T-helper 17 cell (primary cell): ENCODE measurements at places on chromosomes 12 and 14.

DNA sequence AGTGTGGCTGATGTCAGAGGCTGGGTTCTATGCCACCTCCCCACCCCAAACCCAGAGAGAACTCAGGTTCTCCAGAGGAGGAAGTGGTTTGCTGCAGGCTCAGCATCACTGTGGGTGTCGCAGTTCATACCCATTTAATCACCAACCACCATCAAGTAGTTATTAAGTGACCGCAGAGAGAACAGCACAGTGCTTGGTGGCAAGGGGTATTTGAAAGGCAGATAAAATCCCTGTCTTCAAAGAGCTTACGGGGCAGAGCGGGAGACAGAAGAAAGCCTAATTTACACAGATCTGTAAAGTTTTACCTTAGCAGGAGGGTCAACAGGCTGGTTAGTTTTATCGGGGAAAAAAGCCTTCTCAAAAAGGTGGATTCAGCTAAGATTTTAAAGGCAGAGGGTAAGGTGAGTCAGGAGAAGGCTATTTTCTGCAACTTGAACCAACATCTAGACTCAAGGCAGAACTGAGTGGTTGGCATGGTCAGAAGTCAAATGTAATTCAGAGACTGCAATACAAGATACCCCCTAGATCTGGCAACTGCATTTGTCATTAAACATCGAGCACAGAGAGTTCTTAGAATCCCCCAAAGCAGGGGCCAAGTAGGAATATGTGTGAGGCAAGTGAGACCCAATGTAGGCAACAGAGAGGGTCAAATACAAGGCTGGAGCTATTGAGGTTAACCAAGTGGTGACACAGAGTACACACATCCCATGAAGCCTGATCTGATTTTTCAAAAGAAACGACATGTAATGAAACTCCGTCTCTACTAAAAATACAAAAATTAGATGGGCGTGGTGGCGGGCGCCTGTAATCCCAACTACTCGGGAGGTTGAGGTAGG is 13.2 kb downstream of the PXN start:
- peak; percentile 69 for DNase-seq

DNA sequence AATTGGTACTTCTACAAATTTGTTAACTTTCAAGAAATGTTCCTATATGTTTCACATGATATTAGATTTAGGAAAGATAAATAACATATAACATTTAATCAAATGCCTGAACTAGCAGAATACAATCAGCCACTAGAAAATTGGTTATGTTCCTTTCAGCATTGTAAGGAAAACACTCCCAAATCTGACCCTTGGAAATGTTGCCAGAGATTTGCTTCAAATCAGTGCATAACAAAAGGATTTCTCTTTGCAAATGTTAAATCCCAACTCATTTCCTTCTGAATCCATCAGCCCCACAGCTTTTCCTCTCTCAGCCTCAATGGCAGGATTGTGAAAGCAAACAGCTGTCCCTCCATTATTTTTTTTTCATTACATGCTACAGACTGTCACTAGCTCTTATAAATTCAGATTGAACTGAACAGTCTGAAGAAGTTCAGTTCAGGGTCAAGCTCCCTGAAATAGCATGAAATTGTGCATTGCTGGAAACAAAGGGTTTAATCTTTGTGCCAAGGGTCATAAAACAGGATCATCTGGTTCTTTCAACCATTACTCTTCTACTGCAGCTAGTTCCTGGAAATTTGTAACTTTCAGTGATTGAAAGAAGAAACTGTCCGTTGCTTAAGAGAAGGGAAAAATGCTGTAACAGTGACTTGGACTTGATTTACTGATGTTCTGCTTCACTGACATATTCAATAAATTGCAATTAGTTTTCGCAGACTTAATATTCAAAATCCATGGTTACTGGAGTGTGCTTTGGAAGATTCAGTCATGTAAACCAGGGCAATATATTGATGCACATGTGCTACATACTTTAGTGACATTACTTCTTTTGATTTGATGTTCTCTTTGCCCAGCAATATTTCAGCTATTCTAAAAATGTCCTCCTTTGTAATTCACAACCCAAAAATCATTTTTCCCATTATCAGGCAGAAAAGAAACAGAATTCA is 246.4 kb downstream of the RPL10L start:
- no peak for DNase-seq

DNA sequence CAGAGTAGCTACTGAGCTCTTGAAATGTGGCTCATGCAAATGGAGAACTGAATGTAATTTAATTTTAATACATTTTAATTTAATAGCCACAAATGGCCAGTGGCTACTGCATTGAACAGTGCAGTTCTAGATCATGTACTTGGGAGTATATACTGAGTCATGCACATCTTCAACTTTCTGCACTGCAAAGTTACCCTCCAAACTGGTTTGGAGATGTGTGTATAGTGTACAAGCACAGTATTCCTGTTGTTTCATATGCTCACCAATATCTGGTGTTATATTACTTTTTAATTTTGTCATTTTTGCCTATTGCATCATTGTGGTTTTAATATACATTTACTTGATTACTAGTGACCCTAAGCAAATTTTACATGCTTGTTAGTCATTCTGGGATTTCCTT is 372.8 kb downstream of the NELL2 start:
- DNase-seq: no peak

- DNase-seq: no peak
Observed at GRCh38 chr12:47935184-47935583, 28.2 kb upstream of the TMEM106C start.

DNA sequence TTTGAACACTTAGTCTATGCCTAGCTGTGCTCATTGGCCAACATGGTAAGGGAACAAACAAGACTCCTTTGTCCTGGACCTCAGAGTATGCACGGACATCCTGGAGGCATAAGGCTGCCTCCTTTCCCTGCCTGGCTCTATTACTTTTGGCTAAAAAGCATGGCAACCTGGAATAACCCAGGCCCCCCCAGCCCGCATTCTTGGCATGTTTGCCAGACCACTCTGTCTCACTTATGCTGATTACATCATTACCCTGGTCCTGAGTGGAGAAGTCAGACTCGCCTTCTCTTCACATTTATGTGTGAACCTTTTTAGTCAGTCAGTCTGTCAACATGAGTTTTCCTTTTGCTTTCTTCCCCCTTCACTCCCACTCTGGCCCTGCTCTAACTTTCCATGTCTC is 58.0 kb upstream of the ELK3 start:
- no peak for DNase-seq

DNA sequence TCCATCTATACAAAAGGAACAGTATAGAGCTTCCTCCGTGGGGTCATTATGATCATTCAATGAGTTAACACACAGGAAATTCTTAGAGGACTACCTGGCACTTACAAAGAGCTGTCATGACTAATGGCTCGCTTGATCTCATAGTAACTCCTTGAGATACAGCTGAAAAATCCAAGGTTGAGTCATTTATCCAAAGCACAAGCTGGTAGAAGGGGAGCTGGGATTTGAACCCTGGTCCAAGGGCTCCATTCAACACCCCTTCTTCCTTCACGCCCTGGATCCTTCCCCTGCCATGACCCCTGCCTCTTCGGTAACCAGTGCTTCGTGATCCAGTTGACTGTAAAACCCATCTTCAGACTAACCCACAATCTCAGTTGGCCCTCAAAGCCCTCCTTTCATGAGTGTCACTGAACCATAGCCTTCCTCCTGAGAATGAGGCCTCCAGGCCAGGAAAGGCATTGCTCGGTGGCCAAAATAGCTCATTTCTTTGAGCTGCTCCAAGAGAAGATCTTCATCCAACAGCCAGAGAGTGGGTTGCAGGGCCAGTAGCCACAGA is 7.8 kb downstream of the ZFP36L1 start:
- no peak for DNase-seq

- no peak for DNase-seq
Observed at GRCh38 chr12:132151766-132152410, 7.6 kb downstream of the NOC4L start.

GRCh38 chr12:53623548-53624385 is 2.4 kb downstream of the ATF7 start:
- no peak for DNase-seq

- no peak for DNase-seq
Observed at GRCh38 chr14:99173086-99173485, 98.9 kb downstream of the BCL11B start.

DNA sequence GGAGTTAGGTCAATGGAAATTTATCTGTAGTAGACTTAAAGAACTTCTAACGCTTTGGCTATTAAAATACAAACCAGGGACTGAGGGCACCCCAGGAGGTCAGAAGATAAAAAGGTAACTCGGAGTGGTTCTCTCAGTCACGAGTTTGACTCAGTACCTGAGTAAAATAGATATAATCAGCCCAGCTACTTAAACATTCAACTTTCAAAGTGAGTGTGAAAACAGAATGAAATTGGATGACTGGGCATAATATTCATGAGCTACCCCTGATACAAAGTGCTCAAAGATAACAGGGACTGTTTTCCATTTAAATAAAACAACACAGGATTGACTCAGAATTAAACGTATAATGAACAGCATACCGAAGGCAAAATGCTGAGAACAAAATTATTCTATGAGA is 75.0 kb downstream of the FOXN3 start:
- DNase-seq: no peak

DNA sequence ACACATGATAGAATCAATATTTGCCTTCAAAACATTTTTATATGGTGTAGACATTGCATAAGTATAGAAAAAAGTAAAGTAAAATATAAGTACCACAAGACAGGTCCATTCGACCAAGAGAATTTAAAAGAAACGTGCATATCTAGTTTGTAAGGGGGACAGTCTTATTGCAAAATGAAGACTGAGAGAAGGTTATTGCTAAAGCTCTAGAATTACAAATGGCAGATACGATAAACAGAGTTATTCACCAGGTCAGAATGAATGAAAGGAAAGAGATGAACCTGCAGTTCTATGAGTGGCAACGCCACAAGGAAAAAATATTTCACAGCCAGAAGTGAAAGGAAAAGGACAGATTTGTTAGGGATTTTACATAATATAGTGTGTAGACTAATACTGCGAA is 224.8 kb downstream of the PTPRO start:
- no peak for DNase-seq

DNA sequence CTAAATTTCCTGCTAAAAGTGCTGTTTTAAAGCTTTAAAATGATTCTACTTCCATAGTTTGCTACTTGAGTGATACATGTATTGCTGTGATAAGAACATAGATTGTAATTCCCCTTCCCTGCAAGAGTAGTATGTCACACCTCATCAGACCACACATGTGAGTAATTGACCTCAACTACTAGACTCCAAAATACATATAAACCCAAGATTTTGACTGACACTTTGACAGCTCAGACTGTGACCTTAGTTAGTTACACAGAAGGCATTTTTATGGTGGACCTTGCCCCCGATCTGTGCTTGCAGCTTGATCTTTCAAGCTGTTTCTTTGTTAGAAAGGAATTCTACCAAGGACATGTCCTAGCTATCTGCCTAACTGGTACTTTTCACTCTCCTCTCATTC is 18.6 kb downstream of the APOBEC1 start:
- no peak for DNase-seq

DNA sequence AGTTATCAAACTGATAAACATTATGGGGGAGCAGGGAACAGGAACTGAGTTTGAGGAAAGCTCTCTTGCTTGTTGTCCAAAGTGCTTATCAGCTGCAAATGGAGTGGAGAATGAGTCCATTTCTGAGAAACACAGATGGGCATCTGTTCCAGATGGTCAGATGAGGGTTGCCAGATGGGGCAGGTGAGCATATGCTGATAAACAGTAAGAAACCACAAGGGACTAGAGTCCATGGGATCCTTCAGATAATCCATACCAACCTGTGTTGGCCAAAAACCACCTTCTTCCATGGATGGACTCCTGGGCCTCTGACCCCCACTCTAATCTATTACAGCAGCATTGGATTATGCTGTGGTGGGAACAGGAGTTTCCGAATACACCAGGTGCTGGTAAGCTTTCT is 38.3 kb downstream of the GNS start:
- DNase-seq: no peak

DNA sequence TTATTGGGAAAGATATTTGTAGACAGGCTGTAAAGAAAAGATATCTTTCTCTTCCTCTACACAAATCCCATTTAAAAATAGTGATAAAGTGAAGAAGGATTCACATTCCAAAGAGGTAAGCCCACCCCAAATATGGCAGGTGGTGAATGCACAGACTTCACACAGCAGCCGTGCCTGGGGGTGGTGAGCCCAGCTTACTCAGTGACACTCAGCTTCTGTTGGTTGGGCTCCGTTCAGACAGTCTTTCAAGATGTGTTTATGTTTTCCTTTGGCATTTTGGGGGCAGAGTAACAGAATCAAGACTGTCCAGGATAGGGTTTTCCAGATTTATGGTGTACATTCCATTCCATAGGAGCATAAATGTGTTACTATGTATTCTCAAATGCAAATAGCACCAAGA is 4.1 kb upstream of the COL2A1 start:
- no peak for DNase-seq
